Non-pigmented ciliary epithelial cell (primary cell): ENCODE measurements at places on chromosomes 11 and 22.

DNA sequence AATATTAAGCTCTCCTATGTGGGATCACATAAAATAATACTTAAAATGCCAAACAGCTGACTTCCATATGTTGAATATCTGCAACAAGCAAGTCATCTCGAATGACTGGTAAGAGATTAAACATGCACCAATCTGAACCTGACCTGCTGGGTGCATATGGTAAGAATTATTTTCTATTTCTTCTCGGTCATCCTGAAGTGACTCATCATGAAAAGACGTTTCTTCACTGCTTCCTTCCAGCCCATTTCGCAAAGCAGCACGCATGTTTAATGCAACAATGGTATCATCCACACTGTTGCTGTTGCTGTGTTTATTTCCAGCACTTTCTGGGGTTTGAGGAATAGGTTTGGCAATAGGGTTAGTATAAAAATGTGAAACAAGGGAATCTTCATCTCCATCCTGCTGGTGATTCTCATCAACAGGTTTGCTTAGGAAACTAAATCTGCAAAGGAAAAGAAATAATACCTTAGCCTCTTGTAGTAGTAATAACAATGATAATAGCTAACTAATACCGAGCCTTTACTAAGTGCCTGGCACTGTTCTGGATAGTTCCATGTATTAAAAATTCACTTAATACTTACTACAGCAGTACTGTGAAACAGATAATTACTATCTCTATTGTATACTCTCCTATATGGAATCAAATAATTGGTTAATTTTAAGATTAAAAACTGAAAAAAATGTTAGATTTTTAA is 52.0 kb upstream of the CHRNA10 start:
- DNase-seq, result peak; percentile 92

- no peak for DNase-seq
Observed at GRCh38 chr11:102115557-102115956, 5.3 kb downstream of the YAP1 start.

GRCh38 chr11:106087815-106088435 is 10.5 kb downstream of the AASDHPPT start:
- DNase-seq, result no peak

GRCh38 chr22:39251762-39252460 is 7.1 kb upstream of the PDGFB start:
- no peak for DNase-seq

- no peak for DNase-seq
Observed at GRCh38 chr22:35947794-35948425, 80.7 kb downstream of the RBFOX2 start.

DNA sequence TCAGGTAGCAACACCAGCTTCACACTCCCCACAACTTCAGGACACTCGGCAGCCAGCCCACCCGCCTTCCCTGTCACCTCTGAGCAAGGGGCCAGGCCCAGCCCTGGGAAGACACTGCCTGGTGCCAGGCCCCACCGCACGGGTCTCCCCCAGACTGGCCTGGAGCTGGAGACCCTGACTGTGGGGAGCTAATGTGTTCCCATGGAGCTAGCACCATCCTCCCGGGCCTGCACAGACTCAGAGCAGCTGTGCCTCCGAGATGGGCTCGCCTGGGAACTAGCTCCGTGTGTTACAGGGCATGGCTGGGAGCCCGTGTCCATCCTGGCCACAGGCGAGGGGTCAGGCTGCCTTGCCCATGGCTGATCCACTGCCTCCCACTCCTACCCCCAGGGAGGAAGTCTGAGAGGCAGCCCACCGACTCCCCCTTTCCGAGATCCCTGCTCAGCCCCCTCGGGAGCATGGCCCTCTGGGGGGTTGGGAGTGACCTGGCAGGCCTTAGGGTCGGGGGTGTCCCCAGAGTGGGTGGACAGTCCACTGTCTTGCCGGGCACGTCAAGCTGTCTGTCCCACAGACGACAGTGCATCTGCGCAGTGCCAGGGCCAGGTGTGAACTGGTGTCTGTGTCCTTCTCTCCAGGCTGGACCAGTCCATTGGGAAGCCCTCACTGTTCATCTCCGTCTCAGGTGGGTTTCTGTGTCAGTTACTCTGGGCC is 76.7 kb upstream of the KCNQ1OT1 start:
- DNase-seq, result no peak

GRCh38 chr22:50443801-50444625 is 30.8 kb downstream of the SBF1 start:
- no peak for DNase-seq

GRCh38 chr11:57513452-57513795 is 2.1 kb downstream of the SLC43A1 start:
- no peak for DNase-seq

DNA sequence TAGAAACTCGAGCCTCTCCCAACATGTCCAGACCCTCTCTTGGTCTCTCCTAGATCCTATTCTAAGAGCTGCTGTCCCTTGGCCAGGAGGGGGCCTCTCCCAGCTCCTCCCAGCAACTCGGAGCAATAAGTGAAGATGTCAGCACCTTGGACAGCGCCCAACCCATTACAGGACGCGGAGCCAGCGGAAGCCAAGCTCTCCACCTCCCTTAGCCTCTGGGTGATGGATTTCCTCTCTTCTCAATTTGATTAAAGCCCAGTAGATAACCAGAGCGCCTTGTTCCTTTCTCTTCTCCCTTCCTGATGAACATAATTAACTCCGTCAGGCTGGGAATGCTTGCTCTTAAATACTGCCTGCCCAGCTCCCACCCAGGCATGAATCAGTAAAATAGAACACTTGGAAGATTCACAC is 26.2 kb upstream of the TPBGL start:
- peak; percentile 30 for DNase-seq

GRCh38 chr22:26983311-26983710 is 325.9 kb downstream of the MIAT start:
- no peak for DNase-seq

- no peak for DNase-seq
Observed at GRCh38 chr11:91792779-91793262, 431.8 kb upstream of the FAT3 start.

DNA sequence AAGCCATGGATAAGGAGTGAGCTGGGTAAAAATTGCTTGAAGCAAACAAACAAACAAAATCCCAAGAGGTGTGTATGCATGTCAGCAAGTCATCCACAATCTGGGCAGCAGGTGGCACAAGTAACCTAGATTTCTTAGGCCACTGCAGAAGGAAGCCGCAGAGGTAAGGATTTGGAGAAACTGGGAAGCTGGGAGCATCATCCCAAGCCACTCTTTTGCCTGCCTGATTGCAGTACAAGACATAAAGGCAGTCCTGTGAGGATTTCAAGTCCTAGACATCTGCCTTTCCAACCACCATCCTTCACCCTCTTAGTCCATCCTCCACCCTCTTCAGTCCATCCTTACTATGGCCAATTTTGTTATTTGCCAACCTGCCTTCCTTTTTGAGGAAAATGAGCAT is 67.2 kb upstream of the BMAL1 start:
- DNase-seq, result no peak

GRCh38 chr11:1859004-1859403 is 6.1 kb downstream of the LSP1 start:
- DNase-seq, result no peak

DNA sequence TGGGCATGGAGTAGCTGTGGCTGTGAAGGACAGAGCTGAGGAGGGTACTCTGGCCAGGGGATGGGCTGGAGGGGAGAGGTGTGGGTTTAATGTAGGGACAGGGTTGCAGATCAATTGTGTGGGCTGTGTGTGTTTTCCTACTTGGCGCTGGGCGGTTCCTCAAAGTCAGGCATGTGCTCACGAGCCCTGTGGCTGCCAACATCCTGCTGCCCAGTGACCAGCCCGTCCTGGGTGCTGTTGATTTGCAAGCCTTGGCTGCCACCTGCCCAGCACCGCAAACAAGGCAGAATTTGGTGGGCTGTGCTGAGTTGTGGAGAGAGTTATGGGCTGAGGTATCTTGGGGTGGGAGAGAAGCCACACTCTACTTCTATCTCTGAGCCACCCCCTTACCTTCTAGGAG is 69.2 kb downstream of the SCN3B start:
- no peak for DNase-seq

GRCh38 chr11:121476379-121477032 is 23.7 kb upstream of the SORL1-AS1 start:
- DNase-seq, result no peak

DNA sequence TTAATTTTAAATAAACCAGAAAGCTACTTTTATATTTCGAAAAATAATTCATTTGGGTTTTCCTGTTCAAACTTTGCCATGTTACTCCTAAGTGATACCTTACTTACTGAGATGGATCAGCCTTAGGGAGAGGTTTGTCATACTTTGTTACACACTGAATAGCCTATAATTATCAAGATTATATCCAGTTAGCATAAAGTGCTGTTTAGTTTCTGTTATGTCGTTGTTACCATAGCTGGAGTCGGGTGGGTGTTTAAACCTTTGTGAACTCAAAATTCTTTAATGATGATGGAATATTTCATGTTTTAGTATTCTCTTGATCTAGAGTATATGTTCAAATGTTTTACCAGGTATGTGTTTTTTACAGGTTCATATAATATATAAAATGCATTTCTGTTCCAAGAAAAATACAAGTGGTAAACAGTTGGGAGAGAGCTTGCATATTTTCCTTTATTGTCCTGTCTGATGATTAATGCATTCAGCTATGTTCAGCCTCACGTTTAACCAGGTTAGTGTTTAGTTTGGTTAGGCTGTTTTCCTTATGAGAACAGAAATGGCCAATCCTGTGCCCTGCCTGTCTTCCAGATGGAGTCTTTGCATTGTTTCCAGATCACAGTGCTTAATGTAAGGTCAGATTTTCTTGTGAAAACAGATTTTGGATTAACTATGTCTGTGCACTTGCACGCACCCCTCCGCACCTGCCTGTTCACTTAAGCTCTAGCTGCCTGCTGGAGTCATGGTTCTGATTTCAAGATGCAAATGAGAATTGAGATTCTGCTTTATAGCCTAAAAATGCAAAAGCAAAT is 105.6 kb downstream of the ATXN10 start:
- DNase-seq, result peak; percentile 52

DNA sequence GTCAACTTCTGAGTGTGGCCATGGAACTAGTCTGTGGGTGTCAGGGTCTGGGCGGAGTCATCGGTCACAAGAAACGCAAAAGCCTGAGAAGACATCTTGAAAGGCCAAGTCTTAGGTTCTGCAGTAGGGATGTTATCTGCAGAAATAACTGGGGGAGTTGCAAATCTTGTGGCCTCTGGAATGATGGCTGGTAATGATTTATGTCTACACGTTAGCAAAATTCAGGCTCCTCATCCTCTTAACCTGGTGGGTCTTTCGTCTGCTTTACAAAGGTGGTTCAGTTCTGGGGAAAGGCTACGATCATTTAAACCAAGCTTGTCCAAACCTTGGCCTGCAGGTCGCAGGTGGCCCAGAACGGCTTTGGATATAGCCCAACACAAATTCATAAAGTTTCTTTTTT is 7.4 kb upstream of the CYB5R3 start:
- DNase-seq, result no peak

DNA sequence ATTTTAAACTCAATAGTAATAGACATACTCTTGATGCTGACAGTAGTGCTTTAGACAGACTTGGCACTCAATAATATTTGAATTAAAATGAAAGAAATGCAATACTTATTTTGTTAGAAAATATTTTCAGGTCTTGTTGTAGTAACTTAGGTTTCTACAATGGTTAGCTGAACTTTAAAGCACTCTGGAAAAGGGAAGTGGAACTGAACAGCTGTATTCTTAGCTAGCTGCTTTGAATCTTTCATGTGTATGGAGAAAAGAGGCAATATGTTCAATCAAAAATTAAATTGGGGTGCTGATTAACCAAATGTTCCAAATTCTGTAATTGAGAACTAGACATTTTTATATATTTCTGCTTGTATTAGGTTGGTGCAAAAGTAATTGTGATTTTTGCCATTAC is 517.9 kb upstream of the RAG2 start:
- no peak for DNase-seq

DNA sequence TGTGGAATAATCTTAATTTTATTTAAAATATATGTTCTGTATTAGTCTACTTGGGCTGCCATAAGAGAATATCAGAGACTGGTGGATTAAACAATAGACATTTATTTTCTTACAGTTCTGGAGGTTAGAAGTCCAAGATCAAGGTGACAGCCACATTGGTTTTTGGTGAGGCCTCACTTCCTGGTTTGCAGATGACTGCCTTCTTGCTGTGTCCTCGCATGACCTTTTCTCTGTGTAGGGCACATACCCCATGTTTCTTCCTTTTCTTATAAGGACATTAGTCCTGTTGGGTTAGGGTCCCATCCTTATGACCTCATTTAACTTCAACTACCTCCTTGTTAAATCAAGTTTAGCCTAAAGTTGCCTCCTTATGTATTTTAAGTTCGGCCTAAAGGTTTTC is 202.7 kb upstream of the MPPED2 start:
- no peak for DNase-seq

- DNase-seq, result no peak
Observed at GRCh38 chr11:30049214-30049613, 32.4 kb upstream of the KCNA4 start.

GRCh38 chr11:12276831-12277475 is 100.4 kb upstream of the PARVA start:
- no peak for DNase-seq

- no peak for DNase-seq
Observed at GRCh38 chr11:30458541-30458940, 127.6 kb downstream of the MPPED2 start.

- DNase-seq, result no peak
Observed at GRCh38 chr11:102112509-102112821, 2.2 kb downstream of the YAP1 start.

DNA sequence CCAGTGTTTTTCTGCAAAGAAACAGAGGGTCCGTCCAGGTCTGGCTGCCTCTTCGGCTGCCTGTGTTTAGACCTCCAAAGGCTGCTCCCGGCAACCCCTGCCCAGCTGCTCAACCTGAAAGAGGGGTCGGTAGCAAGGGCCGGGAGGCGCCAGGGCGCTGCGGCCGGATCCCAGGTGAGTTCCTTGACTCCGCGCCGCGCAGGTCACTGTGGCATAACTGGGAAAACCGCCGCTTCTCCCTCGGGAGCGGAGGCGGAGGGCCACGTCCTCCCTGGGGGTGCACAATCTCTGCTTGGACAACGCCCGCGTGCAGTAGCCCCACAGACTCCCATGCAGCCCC is 1.0 kb upstream of the BRSK2 start:
- DNase-seq, result no peak

DNA sequence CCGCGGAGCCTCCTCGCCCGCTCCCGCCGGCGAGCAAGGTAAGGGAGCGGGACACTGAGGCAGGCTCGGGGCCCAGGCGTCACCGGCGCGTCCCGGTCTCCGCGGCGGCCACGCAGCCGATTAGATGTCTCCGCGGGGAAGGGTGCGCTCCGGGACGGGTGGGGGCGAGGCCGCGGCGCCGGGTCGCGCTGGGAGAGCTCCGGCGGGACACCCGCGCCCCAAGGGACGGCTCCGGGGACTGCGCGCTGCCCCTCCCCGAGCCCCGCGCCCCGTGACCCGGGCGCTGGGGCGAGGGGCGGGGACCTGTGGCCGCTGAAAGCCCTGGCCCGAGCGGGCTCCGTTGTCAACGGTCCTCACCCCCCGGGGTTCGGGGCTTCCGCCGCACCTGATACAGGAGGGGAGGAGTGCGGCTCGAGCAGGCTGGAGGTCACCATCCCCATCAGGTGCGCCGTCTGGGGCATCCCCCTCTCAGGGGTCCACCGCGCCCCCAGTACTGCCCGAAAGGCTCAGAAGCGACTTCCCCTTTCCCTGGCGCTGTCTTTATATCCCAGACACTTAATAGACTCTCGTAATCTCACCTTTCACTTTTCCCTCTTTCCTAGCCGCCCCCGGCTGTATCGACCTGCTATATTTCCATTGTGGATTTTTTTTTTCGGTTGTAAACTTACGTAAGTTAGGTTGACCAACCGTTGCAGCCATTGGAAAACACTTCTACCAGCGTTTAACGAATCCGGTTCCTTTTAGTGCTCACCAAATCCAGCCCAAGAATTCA is 573 bp downstream of the PPFIA1 start:
- no peak for DNase-seq

GRCh38 chr22:43449205-43449830 is 37.5 kb downstream of the MPPED1 start:
- no peak for DNase-seq

GRCh38 chr22:36329254-36330078 is 58.3 kb downstream of the MYH9 start:
- DNase-seq, result peak; percentile 88
